ENCODE measurements at places on chromosomes 5 and 9.

DNA sequence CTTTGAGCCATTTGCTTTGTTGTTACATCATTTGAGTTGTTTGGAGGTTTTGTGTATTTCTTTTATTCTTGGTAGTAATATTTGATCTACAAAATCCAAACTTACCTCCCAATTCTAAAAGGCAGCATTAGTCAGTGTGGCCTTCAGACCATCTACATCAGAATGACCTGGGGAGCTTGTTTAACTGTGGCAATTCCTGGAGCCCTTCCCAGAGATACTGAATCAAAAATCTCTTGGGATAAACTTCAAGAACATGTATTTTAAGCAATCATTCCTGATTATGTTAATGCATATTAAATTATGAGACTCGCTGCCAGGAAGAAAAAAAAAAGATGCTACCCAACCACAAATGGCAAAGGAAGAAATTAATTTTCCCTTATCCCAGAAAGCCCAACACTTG, 268.9 kb upstream of the PDE4D start:
- DNase-seq, result no peak

- DNase-seq, result no peak
Observed at GRCh38 chr9:2159521-2160454, 144.6 kb downstream of the SMARCA2 start.

GRCh38 chr9:137286975-137287383, 9.5 kb downstream of the TOR4A start:
- DNase-seq, result no peak

- no peak for DNase-seq
Observed at GRCh38 chr9:115522912-115523311, 405.0 kb upstream of the TNC start.

DNA sequence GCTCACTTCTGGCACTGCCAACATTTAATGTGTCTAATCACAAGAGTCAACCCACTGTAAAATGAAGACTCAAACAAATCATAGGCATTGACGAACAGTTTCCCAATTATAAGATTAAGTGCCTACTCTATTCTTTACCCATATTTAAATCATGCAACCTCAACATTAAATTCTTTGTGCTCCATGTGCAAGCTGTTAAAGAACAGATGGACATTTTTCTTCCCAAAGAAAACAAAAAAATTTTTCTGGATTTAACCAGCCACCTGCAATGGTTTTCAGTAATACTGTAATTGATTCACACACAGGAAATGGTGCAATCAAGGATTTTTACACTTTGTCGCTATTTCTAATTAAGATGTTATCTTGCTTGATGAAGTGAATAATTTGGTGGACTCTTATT, 3.6 kb downstream of the HNRNPK start:
- no peak for DNase-seq

DNA sequence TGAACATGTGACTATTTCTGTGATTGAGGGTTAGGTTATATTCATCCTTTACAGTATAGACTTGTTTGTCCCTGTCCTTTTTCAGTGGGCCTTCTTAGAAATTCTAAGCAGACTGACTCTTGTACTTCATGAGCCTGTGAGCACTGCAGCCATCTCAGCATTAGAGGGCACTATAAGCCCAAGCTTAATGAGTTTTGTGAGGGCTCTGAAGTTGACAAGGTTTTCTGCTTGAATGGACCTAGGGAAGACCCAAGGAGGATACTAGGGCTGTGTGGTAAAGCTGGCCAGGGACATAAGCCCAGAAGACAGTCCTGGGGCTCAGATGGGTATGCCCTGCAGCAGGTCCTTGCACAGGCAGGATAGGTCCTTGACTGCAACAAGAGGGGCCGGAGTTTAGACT, 126.5 kb downstream of the MRPS30 start:
- DNase-seq, result no peak

- DNase-seq, result no peak
Observed at GRCh38 chr9:133832877-133833276, 94.7 kb upstream of the SARDH start.

- DNase-seq, result no peak
Observed at GRCh38 chr9:117160254-117160653, 254.6 kb downstream of the ASTN2 start.

GRCh38 chr9:134293611-134294152, 32.6 kb upstream of the RXRA start:
- no peak for DNase-seq

DNA sequence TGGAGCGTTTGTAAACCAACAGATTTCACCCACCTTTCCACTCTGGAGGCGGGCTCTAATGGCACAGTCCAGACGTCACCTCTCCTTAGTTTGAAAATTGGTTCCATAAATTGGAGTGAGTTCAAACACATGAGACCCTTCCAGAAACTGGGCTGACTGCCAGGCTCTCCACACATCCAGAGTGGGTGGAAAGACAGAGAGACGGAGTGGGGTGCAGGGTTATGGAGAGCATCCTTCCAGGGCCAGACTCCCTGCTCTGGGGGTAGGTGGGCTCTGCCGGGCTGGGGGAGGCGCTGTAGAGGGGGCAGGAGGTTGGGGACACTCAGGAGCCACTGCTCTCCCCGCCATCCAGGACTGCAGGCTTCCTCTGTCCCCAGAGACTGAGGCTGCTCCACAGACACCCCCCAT, 104.7 kb upstream of the PHYKPL start:
- DNase-seq, result no peak

DNA sequence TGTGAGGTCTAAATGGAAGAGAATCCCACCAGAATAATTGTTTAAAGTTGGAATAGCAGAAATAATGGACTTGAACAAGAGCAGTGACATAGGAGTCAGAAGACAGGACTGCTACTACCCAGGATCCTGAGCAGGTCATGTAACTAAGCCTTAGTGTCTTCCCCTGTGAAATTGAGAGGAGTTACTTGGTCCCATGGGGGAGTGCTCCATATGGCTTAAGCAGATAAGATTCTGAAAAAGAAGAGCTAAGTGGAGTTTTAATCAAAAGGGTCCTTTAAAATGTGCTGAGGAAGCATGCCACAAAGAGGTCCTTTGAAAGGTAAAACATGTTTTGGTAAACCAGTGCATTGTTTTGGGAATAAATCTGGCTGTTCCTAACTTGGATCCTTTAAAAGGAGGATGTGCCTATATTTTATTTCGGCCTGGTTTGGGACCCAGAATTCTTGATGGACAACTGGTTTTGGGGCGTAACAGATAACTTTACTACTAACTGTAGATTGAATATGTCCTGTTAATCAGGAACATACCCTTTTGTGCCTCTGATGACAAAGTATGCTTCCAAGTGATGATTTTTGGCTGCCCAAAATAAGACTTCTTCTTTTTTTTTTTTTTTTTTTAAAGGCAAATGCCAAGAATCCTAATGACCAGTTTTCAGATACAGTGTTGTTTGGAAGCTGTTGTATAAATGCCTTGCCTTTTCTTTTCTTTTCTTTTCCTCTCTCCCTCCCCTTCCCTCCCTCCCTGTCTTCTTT, 5.7 kb downstream of the RCL1 start:
- no peak for DNase-seq

All from stimulated activated CD4-positive, alpha-beta T cell treated with anti-CD3 and anti-CD28 coated beads, Interleukin-15, amount 100 ng/mL, for 1 hour (primary cell).